ENCODE measurements at places on chromosomes 2 and 18. TPM values are rescaled to one million over a fixed set of nuclear protein-coding genes. Genes with fewer than 3 reads are reported as not detected.

Gene VWA3B
- total RNA-seq, result not detected

Gene SERPINB12
- not detected for total RNA-seq

Gene CYP27A1
- total RNA-seq, result 23.7 TPM

Gene ARHGAP15
- total RNA-seq, result not detected

Gene TUBB8B
- not detected for total RNA-seq

Gene ATAD2B
- total RNA-seq, result 22.7 TPM

Gene CCDC68
- 0.63 TPM for total RNA-seq

Gene ELOA2
- total RNA-seq, result not detected

Gene GATA6
- total RNA-seq, result 0.44 TPM
